Lower leg skin (tissue), 4 donors: ENCODE measurements at places on chromosomes 13 and 19.

DNA sequence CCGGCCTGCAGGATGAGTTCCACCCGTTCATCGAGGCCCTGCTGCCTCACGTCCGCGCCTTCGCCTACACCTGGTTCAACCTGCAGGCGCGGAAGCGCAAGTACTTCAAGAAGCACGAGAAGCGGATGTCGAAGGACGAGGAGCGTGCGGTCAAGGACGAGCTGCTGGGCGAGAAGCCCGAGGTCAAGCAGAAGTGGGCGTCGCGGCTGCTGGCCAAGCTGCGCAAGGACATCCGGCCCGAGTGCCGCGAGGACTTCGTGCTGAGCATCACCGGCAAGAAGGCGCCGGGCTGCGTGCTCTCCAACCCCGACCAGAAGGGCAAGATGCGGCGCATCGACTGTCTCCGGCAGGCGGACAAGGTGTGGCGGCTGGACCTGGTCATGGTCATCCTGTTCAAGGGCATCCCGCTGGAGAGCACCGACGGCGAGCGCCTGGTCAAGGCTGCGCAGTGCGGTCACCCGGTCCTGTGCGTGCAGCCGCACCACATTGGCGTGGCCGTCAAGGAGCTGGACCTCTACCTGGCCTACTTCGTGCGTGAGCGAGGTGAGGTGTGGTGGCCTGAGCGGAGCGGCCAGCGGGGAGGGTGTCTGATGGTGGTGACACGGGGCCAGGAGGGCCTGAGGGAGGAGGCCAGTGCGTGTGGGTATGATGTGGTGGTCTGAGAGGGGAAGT lies 15.5 kb downstream of the NFIC start:
- DNase-seq = peak; percentile 88

DNA sequence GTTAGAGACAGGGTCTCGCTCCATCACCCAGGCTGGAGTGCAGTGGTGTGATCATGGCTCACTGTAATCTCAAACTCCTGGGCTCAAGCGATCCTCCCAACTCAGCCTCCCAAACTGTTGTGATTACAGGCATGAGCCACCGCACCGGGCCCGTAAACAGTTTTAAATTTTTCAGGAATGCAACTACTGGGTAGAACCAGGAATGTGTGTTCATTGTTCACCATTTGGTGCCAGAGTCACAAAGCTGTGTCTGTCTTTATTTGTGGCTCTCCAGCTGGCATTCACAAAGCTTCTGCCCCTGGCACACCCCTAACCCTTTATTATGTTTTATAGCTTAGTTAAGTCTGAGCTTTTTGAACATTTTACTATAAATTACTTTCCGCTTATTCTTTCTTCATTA lies 19.8 kb upstream of the ACP7 start:
- DNase-seq = no peak

DNA sequence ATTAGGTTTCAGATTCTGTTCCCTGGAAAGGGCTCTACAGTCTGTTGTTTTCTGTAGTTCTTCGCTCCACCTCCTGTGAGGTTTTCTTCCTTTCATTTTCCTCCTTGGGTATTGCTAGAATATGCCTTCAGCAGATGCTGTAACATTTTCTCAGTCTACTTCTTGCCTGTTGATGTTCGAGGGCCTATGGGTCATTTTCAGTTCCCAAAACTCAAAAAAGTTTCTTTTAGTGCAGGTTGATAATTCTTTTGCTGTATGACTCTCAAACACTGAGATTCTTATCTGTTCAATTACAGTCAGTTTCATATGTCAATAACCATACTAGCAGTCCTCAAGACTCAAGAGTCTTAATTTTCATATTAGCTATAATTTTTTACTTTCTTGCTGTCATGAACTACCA lies 268.3 kb downstream of the RFC3 start:
- no peak for DNase-seq

DNA sequence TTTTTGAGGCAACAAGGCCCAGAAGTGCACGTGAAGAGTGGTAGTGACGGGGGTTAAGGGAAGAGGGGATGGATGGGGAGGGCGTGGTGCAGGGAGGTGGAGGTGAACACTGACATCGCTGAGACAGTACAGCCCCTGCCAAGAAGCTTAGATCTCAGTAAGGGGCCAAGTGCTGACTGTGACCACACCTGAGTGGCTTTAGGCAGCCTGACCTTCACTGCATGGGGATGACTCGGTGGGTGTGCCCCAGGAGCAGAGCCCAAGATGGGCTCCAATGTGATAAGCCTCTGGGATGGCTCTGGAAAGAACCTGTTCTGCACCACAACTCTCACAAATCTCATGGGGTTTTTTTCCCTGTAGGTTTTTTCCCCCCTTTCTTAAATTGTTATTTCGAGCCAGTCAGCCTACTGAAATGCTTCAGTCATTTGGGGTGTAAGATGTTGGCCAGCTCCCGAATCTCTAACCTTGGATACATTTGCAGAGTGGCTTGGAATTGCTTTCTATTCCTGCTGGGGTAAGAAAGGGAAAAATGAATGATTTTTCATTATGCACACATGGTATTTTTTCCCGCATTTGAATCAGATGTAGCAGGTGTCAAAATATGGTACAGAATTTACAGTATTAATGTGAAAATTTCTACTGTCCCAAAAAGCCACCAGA lies 165.0 kb downstream of the TM9SF2 start:
- no peak for DNase-seq

DNA sequence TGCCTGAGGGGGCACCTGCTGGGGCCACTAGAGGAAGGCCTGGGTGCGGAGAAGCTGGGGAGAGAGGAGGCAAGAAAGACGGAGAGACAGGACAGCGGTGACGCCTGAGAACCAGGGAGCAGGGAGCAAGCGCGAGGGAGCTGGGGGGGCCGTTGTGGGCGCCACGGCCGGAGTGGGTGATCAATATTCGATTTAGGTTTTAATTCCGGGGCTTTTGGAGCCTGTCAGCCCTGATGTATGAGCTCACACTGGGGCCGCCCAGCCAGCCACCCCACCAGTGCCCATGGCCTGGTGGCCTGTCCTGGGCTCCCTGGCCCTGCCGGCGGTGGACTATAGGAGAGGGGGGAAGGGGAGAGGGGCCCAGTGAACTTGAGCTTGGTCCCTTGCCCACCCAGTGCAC lies 8.7 kb upstream of the ERFL start:
- no peak for DNase-seq

DNA sequence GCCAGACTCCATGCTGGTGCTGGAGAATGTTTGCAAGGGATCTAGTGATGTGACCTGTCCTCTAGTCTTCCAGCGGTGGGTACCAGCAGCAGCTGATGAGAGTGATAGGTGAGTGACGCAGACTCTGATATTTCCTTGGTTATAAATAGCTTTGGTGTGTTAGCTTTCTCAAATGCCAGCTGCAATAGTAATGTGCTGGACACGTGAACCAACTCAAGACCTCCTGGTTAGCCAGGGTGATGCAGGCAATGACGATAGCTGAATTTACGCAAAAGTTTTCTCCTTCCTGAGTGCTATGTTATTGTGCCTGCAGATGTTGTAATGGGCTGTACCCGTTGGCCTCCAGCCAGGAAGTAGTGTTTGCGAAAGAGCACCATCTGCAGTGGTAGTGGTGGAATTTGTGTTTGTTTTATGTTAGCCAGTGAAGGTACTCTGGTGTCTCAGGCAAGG lies 129.5 kb downstream of the CYSLTR2 start:
- DNase-seq = peak; percentile 95

DNA sequence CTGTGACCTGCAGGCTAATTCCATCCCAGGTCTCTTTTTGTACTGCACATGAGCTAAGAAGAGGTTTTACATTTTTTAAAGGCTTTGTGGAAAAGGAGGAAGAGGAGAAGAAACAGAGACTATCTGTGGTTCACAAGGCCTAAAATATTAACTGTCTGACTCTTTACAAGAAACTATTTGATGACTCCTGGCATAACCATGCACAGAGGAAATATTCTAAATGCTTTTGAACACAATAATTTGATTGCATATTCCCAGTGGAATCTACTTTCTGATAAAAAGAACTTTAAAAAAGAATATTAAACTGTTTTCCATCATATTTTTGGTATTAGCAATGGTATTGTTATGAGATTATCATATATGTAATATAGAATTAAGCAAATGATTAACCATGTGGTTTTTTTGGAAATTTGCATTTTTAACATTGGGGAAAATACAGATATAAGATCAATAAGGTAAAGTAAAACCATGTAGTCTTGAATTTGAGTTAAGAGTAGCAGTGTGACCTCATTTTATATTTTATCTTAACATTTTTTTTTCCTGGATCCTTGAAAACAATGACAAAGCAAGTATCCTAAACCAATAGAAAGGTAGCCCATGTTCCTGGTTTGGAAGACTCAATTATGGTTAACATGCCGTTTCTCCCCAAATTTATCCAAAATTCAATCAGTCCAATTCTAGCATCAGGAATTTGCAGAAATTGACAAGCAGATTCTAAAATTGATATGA lies 251.0 kb downstream of the UQCRFS1 start:
- DNase-seq = no peak

DNA sequence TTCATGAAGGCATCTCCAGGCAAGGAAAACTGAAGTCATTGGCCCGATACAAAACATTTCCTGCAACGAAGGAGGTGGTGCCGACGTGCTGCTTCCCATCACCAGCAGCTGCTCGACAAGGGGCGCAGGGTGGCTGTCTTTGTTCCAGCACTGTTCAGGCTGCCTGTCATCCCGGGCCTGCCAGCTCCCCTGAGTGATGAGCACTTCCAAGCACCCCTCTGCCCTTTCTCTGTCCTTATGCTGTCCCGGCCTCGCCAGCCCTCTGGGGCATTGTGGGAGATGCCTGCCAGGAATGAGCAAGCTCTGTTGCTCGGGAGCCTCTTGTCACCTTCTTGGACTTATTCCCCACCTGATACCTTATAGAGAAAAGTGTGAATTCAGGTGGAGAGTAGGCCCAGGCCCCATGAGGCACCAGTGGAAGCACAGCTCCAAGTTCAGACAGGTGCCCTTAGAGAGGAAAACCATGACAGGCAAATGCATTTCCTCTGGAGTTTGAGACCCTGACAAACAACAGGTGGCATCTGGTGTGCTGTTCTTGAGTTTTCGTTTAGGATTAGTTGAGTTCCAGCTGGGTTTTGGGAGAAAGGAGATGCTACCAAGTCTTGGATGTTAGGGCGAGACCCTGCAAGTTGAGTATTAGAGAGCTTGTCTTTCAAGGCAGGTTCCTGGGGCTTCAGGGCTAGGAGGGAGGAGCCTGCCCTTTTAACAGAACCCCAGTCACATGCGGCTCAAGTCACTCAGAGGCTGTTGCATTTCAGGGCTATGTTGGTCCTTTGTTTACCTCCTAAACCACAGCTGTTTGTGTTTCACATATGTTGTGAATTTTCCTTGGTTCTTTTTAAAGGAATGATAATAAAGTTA lies 21.4 kb downstream of the BBC3 start:
- DNase-seq = no peak

- DNase-seq = peak; percentile 96
Measured at GRCh38 chr19:44925114-44925891, 10.9 kb downstream of the APOC1 start.

DNA sequence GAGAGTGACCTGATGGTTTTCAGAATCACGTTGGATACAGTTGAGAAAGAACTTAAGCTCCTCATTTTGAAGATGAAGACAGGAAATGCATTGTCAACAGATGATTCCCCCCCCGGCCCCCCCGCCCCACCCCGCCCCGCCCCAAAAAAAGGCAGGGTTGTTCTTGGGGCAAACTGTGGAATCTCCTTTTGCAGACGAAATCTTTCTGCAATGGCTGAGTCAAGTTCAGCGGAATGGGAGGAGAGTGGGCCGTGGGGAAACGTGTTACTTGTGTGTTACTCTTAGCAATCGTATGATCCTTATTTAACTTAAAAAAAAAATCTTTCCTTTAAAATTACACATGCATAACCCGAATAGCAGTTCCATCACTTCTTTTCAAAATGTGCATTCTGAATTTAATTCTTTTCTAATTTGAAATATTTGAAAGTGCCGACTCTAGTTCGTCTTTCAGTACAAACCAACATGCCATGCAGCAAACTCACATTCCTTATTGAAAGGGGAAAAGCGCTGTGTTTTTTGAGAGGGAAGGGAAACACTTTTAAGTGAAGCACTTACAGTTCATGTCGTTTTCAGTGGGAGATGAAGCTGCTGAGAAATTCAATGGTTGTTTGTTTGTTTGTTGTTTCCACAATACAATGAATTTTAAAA lies 348.5 kb upstream of the ARGLU1 start:
- no peak for DNase-seq

GRCh38 chr13:99671746-99672145 lies 170.5 kb downstream of the TM9SF2 start:
- DNase-seq = no peak

GRCh38 chr19:33225458-33225926 lies at the start of gene SLC7A10:
Gene SLC7A10 (minus strand): TSS chr19:33225850. CDS start chr19:33225703, 147 bp downstream.
- no peak for DNase-seq

- DNase-seq = no peak
Measured at GRCh38 chr19:1169921-1170885, 3.9 kb downstream of the SBNO2 start.

GRCh38 chr13:51818276-51818675 lies 14.3 kb upstream of the DHRS12 start:
- no peak for DNase-seq
